ENCODE measurements at places on chromosomes 2 and 18.

DNA sequence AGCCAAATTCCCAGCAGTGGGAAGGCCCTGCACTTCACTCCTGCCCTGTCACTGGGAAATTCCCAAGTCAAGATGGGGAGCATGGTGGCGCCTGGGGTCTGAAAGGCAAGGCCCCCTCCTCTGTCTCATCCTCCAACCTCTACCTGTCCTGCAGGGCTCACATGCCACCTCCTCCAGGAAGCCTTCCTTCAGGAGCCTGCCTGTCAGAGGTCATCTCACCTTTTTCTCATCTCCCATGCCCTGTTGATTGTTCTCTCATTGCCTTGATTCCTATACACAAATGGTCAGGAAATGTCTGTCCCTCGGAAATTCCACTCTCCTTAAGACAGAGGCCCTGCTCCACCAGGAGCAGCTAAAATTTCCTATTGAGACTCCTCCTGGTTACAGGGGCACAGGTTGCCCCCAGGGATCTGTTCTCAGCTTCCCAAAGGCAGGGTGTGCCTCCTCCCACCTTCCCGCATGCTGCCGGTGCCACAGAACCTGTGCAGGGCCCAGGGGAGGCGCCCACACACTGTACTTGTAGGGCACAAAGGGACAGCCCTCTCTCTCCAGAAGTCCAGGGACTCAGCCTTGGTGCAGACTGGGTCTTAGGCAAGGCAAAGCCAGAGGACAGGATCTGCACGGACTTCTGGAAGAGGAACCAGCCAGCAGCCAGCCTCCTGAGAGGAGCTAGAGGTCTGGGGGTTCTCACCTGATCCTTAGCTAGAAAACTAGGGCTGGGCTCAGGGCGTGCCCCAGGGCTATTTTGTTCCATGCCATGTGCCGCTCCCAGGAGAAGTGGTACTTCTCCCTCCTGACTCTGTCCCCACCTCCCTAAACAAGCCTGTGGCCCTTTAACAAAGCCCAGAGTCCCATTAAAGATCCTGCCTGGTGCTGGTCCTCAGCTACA, 12.9 kb downstream of the HES6 start:
- DNase-seq: no peak

GRCh38 chr18:34659579-34660517, 50.2 kb upstream of the DTNA start:
- DNase-seq: peak; percentile 59

GRCh38 chr2:43265001-43265400, 38.6 kb upstream of the ZFP36L2 start:
- DNase-seq: no peak

DNA sequence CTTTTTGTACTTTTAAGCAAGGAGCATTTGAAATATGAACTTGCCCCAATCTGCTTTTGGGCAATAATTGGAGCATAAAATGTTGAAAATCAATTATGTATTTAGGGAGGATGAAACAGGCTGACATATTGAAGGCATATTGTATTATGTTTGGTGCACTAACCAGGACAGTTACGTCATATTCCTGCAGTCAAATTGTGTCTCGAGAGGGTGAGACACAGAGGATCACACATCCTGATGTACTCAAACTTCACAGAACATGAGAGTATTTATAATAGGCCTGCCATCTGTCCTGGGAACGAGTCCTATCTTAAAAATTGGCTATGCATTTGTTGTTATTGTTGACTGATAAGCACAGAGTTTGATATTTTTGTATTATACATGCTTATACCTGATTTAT, 44.7 kb downstream of the TANC1 start:
- DNase-seq: no peak

GRCh38 chr18:34904994-34905393, 136.2 kb upstream of the MAPRE2 start:
- DNase-seq: no peak

DNA sequence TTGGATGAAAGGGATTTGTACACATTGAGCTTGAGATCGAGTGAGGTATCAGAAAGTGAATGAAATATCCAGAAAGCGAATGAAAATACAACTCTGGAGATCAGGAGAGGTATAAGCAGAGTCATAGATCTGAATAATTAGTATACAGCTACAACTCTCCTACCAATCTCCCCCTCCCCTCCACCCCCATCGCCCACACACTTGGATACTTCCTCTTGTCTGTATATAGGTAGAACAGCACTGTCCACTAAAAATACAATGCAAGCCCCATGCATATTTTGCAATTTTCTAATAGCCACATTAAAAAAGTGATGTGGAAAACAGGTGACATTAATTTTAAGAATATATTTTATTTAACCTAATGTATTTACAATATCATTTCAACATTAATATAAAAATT, 23.7 kb upstream of the WIPF1 start:
- no peak for DNase-seq

- DNase-seq: no peak
These were observed 27.2 kb downstream of the NAT8 start for GRCh38 chr2:73614997-73615396.

DNA sequence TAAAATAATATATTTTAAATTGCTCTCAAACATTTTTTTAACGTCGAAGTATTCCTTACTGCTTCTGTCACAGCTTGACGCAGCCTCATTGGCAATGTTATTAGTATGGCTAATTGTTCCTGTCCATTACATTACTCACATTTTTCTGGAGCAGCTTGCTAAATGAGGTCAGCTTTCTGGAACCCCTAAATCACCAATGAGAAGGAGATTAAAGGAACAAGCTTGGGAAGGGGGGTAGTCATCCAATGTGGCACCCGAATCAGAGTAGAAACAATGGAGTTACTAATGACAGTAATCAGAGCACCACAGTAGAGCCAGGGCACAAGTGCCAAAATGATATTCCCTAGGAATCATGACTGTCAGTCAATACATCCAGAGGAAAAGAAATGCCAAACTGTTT, 5.1 kb downstream of the NEUROD1 start:
- no peak for DNase-seq

- DNase-seq: peak; percentile 46
These were observed 145.6 kb downstream of the HDAC4 start for GRCh38 chr2:239255218-239255617.
